ENCODE measurements at places on chromosomes 1 and 21.

GRCh38 chr1:7076572-7076971 is 291.3 kb downstream of the CAMTA1 start:
- no peak for DNase-seq

GRCh38 chr1:19138331-19138730 is 71.7 kb downstream of the UBR4 start:
- DNase-seq = no peak

GRCh38 chr1:246971090-246971721 is 36.7 kb downstream of the ZNF695 start:
- DNase-seq = peak; percentile 40

DNA sequence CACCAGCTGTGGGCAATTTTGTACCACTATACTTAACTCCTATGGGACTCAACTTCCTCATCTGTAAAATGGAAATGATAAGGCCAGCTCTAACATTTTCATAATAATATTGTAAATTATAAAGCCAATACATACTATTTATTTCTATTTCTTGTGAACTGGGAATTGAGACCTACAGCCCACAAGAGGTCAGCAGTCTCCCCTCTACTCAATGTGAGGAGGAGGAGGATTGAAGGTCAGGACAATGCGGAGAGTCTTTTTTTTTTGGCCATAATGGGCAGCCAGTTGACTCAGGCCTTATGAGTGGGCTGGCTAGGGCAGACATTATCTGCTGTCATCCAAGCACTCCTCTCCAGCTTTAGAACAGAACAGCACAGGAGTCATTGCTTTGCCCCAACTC is 90.5 kb downstream of the NUF2 start:
- DNase-seq = no peak

DNA sequence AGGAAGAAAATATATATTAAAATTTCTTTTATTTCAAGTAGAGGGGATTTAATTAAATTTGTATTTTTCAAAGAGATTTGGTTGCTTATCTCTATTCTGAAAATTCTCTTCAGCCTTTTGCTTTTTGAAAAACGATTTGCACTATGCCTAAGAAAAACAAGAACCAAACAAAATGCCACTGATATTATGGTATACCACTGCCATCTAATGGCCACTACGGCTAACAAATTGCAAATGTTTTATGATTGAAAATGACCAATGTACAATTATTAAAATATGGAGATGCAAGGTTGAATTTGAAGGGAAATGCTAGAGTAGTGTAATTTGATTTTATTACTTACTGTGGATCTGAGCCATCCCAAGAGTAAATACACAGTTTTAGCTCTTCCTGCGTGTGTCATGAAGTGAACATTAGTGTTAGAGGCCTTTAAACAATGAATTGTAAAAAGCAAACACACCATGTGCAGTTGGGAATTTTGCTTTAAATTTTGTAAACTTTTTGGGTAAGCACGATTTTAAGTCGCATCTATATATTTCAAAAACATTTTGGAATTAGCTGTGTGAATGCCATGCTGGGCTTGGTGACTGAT is 137.4 kb upstream of the USP25 start:
- peak; percentile 52 for DNase-seq

GRCh38 chr1:4674676-4675075 is 20.3 kb downstream of the AJAP1 start:
- DNase-seq = no peak

DNA sequence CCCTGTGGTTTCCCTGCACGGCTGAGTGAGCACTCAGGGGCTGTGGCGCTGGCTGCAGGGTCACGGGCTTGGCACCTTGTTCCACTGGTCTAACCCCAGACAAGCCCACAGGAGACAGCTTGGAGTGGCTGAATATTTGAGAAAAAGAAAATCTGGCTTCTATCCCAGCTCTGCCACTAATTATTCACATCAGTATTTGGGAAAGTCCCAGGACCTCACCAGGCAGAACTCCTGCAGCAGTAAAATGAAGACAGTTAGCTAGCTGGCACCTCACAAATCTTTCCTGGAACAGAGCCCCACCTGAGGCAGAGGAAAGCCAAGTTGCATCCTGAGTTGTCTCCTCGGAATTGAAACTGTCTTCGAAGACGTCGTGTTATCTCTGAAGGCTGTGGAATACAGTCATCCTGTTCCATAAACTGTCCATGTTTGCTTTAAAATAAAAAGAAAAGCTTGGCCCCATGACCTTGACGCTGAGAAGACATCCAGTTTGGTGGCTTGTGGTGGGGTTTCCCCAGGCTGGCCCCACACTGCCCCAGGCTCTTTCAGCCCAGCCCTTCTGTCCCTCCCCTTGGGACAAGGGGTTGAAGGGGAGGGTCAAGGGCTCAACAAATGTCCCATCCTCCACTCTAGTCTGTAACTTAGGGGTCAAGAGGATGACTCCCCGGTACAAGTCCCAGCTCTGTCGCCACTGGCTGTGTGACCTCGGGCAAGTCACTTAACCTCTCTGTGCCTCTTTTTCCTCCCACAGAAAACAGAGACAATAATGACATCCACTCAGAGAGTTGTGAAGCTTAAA is 93.8 kb upstream of the TMPRSS2 start:
- no peak for DNase-seq

Data from CD4-positive, alpha-beta T cell treated with Interleukin-1 beta for 1 hour (primary cell).